Activated T-cell treated with anti-CD3 and anti-CD28 coated beads for 48 hours (primary cell): ENCODE measurements at places on chromosomes 12 and 14.

- no peak for DNase-seq
Measured at GRCh38 chr12:7060353-7060954, at the start of gene C1S. Gene C1S (plus strand): TSS chr12:7060718. CDS start chr12:7061913, 1,195 bp downstream.

- DNase-seq = no peak
Measured at GRCh38 chr14:69852531-69853321, 26.5 kb upstream of the SMOC1 start.

DNA sequence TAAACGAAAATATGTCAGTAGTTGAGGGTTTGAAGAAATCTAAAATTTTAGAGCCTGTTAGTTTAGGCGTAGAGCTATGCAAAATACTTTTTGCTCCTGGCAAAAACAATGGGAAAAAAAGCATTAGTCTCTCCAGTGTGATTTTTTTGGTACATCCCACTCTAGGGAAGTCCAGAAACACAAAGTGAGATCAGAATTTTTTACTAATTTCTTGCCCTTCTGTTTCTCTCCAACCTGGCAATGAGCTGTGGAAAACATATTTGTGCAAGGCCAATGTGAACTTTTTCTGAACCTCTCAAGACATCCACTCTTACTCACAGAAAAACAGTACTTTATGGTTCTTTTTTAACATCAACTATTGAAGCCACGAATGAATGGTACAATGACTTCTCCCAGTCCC, 56.9 kb upstream of the DCN start:
- DNase-seq = no peak

GRCh38 chr12:122200541-122201175, 2.9 kb upstream of the B3GNT4 start:
- DNase-seq = no peak

DNA sequence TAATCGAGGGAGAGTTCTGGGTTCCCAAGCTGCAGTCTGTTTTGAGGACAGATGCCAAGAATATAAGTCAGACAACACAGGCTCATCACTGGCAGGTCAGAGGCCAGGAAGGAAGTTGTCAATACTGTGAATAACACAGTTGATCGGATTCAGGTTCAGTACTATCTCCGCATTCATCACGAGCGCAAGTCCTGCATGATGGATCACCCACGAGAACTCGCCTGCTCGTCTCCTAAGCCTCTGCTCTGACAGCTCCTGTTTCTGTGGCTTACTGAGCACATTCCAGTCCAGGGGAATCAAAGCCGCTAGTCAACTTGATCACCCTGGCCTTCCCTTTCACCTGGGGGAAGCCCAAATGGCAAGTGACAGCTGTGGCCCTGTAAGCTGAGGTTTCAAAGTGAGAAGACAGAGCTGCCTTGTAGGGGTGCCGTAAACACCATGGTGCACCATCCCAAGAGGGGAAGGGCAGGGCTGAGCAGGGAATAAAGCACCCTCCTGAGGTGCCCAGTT, 60.1 kb upstream of the DICER1 start:
- no peak for DNase-seq

- no peak for DNase-seq
Measured at GRCh38 chr12:100574187-100575074, 947 bp downstream of the GAS2L3 start.

DNA sequence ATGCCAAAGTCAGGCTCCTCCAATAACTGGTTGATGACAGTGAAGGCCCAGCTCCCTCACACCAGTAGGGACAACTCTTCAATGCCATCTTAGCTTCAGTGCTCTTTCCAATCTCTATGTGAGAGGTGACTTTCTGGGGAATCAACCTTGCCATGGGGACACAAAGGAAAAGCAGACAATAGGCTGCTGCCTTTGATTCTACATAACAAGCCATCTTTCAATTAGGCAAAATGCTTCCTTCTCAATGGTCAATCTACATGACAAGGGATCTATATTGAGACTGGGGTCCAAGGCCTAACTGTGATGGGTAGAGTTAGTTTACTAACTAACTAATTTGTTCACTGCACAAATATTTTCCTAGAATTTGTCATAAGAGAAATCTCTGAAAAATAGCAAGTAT, 1417.5 kb upstream of the SEL1L start:
- no peak for DNase-seq

GRCh38 chr12:81395431-81395830, 317.6 kb downstream of the ACSS3 start:
- DNase-seq = no peak

GRCh38 chr12:31008241-31008761, 65.4 kb upstream of the DDX11 start:
- DNase-seq = no peak

GRCh38 chr12:24991209-24992049, 42.5 kb upstream of the BCAT1 start:
- no peak for DNase-seq

DNA sequence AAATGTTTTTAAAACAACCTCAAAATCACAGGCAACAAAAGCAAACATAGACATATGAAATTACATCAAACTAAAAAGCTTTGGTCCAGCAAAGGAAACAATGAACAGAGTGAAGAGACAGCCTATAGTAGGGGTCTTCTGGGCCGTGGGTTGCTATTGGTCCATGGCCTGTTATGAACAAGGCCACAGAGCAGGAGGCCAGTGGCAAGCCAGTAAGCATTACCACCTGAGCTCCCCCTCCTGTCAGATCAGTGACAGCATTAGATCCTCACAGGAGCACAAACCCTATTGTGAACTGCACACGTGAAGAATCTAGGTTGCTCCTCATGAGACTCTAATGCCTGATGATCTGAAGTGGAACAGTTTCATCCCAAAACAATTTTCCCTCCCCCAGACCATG, 174.0 kb downstream of the DIO2 start:
- DNase-seq = no peak

GRCh38 chr12:53105256-53105655, 2.0 kb downstream of the SOAT2 start:
- DNase-seq = no peak

DNA sequence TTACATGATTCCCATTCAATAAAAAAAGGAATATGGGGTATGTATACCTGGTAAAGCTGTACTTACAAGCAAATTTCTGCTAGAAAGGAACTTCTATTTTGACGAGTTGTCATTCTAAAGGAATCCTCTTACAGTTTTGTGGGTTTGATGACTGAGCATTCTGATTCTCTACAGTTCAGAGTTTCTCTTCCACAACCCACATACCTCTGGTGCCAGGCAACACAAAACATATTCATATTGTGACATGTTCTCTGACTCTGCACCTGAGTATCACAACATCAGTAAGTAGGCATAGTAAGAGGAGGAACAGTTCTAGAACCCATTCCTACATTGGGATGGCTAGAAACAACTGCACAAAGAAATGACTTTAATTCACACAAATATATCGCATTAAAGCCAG, 636.6 kb downstream of the MED13L start:
- DNase-seq = no peak
